ENCODE measurements at places on chromosomes 1 and 21.

GRCh38 chr1:168085401-168085872 lies 51.3 kb downstream of the GPR161 start:
- DNase-seq, result no peak

DNA sequence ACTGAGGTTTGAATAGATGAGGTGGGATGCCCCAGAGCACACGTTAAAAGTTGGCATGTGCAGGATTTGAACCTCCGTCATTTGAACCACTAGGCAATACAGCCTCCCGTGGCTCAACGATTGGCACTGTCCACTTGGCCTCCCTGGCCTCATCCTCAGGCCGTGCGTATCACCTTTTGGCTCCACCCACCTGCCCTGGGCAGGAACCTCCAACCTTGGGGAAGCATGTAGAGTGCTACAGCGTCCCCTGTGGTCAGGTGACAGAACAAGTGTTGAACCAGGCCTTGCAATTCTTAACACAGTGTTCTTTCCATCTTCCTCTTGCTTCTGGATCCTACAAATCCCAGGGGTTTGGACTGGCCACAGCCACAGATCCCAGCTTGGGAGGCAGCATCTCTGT lies 112.6 kb downstream of the PAX7 start:
- no peak for DNase-seq

- DNase-seq, result no peak
Observed at GRCh38 chr1:156146020-156146768, 7.2 kb upstream of the SEMA4A start.

DNA sequence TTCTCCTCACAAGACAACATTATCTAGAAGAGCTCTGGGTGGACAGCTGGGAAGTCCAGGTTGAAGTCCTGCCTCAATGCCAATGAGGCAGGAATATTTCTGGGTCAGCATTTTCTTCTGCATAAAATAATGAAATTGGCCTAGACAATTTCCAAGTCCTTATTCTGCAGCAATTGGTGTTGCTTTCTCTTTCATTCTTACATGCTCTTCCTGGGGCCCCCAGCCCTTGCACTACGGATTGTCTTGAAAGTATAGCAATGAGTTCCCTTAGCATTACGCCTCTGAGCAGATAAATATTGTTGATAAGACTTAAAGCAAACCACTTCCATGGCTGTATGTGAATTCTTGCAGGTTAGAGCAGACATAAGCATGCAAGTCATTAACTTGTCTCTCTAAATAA lies 188.5 kb downstream of the TGFBR3 start:
- no peak for DNase-seq

- no peak for DNase-seq
Observed at GRCh38 chr1:158274797-158275196, 14.9 kb upstream of the CD1C start.

GRCh38 chr1:8987881-8988617 lies 38.2 kb downstream of the SLC2A7 start:
- no peak for DNase-seq

- no peak for DNase-seq
Observed at GRCh38 chr1:26827663-26828062, 1.2 kb downstream of the ZDHHC18 start.

All from stimulated activated CD8-positive, alpha-beta memory T cell treated with anti-CD3 and anti-CD28 coated beads, Interleukin-4, amount 100 ng/mL, for 4 hours (primary cell).